GDM1 (cell line): ENCODE measurements at places on chromosomes 2 and 18.

DNA sequence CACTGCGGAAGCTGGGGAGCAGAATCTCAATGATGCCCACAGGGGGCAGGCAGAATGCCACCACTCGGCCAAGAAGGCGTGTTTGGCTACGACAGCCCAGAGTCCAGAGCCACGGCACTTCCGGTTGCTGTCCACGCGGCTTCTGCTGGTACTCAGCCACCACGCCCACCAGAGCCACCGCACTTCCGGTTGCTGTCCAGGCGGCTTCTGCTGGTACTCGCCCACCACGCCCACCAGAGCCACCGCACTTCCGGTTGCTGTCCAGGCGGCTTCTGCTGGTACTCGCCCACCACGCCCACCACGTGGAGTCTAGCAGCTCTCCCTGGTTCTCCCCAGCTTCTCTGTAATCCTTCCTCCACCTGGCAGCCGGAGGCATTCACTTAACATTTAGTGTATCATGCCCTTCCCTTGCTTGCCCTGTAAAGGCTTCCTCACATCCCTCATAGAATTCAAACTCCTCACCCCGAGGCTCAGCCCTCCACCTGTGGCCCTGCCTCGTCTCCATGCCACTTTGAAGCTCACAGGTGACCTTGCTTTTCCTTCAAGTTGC, 40.1 kb upstream of the APCDD1 start:
- no peak for DNase-seq

DNA sequence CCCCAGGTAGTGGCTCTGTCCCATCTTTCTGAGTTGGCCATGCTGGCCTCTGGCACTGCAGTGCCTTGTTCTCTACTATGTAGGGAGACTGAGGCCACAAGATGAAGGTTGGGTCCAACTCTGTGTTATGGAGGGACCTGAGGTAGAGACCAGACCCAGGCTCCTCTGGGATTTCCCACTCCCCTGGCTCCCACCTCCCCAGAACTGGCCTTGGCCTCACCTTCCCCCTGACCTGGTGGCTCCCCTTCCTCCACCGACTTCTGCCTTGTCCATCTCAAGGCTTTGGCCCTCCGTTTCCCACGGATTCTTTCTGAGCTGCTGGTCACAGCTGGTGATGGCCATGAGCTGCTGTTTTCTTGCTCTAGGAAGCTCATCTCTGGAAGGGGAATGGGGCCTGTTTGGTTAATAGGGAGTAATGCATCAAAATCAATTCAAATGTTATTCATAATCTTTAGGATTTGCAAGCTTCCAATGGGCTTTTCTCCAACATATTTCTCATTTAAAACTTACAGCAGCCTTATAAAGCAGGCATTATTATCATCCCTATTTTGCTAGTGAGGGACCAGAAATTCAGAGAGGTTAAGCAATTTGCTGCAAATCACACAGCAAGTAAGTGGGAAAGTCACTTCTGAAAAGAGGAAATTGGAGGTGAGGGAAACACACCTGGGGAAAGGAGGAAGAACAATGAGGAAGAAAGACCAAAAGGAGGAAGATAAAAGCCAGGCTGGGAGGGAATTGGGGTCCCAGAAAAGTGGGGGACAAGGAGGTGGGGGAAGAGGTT, 887 bp downstream of the PRKAG3 start:
- DNase-seq, result no peak

- DNase-seq, result no peak
Observed at GRCh38 chr2:186848873-186849578, at the start of gene ZSWIM2. Gene ZSWIM2 (minus strand): TSS chr2:186849170. CDS start chr2:186849130, 40 bp downstream.

GRCh38 chr2:231662811-231663457, 45.4 kb upstream of the PTMA start:
- no peak for DNase-seq

DNA sequence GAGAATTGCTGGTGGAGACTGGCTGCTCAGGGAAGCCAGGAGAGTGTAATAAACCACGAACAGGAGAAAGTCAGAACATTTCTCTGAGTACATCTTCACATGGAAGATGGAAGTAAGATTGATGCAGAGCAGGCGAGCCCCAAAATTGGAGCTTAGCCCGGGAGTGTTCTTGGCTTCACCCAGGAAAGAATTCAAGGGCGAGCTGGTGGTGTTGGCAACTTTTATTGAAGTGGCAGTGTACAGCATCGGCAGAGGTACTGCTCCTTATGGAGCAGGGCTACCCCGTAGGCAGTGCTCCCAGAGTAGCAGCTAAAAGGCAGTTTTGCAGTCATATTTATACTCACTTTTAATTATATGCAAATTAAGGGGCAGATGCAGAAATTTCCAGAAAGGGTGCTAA, 281.4 kb upstream of the MEX3C start:
- no peak for DNase-seq

DNA sequence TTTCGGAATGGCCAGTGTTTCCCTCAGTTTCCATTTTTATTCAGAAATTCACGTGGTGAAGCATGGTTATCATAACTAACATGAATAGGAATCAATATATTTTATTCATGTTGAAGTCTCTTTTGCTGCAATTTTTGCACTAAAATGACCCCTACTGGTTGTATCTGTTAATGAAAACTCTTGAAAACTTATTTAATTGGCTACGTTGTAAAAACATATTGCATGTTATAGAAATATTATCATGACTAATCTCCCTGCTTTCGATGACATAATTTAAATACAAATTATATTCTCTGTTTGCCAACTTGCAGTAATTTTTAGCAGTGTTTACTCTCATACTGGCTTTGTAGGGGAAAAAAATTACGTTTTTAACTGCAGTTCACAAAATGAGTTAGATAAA, 3.5 kb downstream of the CRIM1 start:
- DNase-seq, result no peak

DNA sequence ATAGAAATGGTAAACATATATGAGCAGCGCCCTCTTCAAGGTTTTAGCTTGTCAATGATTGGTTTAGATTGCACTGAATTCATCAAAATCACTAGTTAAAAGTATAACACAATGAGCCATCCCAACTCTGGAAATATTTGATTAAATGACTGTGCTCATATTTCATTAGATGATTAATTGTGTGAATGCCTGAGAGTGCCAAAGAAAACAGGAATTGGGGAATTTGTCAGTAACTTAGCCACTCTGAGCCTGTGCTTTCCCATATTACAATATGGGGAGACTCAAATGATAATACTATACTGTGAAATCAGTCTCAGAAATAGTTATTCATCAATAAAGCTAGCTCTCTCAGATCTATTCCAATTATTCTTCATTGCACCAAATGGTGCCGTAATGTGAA, 2087.6 kb upstream of the CELF4 start:
- no peak for DNase-seq
